SW480 (cell line): ENCODE measurements at places on chromosomes 7 and 10.

DNA sequence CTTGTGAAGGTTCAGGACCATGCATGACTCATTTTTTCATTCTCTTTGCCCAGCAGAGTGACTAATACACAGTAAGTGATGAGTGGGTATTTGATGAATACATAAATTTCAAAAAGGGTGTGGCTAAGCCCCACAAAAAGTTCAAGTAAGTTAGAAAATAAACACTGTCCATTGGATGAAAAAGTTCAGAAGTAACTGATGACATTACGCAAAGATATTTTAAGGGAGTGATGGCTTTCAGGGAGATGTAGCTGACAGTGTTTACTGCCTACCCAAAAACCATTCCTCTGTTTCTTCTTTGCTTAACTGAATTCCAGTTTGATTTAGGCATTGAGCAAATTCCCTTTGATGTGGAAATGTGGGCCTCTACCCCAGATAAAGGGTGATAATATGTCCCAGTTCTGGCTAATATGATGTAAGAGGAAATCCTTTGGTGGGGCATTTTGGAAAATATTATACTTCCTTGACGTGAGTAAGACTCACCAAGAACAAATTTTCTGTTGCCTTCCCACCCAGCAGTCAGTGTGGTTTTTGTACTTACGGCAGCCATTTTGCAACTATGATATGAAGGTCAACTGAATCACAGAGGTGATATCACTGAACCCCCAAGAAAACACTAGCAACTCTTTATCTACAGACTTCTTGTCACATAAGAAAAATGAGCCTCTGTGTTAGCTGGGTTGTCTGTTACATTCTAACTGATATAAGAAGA, 29.0 kb upstream of the EBLN1 start:
- DNase-seq, result peak; percentile 97

DNA sequence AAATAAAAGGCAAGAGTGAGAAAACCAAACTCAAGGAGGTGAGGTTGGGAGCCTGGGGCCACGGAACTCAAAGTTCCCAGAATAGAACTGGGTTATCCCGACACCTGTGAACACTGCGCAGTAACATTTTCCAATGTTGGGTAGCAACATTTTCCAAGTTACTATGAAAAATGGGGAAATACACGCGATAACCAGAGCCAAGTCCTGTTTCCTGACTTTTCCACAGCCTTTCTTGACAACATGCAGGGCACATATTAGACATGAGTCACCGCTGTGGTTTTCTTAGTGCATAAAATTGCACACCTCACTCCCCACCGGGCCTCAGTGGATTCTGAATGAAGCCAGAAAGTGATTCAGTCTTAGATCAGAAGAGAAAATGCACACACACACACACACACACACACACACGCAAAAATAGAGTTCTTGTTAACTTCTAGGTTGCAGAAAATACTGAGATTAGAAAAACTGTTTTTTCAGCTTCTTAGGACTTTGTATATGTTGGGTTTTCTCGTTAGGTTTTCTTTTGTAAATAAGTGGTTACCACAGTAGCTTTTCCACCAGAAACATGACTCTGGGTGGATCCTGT, 70.0 kb downstream of the CAMK1D start:
- DNase-seq, result peak; percentile 66

DNA sequence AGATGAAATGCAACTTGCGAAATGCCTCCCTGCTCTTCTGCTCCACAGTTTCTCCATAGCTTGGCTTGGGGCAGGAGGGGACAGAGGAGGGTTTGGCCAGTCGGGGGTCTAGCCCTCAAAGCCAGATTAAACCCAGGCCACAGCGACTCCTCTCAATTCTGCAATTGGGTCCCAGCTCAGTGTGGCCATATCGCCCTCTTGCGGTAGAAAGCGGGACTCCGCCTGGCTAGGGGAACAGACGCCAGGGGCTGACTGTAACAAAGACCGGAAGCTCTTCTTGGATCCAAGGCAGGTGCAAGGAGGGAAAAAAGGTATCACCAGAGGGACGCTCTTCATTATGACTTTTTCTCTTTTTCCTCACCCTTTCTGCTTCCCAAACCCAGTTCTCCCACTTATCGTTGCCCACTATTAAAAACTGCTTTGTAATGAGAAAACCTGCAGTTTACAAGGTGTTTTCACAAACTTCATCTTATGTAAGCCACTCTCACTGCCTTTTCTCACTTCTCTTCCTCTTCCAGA, 36.6 kb upstream of the TNPO3 start:
- peak; percentile 58 for DNase-seq

DNA sequence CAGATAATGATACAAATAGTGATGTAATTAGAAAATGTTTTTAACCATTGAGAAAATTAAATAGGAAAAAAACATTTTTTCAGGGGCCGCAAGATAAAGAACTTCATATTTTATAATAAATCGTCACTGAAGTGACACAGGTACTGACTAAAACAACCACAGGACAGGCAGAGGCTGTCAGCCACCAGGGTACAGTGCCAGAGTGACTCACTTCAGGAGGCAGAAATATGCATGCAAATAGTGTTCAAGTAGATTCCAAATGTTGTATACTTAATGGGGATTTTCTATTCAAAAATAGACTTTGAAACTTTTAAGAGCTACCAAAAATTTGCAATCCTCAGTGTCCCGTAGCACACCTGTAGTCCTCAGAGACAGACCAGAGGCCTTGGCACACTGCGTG, 68.6 kb downstream of the FRMPD2 start:
- no peak for DNase-seq

DNA sequence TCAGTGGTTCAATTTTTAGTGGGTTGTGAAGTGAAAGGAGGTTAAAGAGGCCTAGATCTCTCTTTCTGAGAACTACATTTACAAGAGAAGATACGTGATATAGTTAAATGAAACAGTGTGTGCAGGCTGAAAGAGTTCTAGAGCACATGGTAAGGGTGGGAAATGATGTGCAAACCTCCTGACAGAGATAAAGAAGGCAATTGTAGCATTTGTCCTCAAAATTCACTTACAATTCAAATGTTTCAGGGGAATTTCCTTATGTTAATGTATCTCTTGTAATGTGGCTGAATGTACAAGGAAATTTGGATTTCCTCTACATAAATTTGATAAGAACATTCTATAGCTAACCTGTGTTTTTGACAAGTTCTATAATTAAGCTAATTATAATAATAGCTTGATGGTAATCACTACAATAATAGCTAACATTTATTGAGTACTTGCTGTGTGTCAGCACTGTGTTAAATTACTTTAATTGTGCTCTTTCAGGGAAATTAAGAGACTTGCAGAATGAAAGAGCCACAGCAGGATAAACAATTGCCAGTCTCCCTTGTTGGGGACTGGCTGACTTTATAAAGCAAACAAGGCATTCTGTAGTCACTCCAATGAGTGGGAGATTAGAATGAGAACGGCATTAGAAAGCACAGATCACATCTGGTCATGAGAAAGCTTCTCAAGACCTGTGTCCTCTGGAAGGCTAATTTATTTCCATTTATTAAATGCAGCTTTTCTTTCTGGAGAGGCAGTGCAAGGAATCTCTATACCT, 139.7 kb upstream of the TMEM72 start:
- DNase-seq, result no peak

DNA sequence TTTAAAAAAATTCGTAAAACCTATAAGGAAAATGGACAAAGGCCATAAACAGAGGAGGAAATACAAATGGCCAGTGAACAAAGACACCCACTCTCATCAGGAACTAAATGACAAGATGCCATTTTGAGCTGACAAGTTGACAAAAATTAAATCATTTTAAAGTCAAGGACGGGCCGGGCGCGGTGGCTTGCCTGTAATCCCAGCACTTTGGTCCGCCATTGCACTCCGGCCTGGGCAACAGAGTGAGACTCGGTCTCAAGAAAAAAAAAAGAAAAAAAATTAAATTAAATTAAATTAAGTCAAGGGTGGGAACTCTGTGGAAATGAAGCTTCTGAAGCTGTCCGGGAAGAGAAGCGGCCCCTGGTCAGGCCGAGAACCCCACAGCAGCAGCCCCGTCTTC, 1.2 kb upstream of the NOM1 start:
- DNase-seq, result no peak

- no peak for DNase-seq
These were observed 199.1 kb upstream of the NRP1 start for GRCh38 chr10:33533612-33534011.

DNA sequence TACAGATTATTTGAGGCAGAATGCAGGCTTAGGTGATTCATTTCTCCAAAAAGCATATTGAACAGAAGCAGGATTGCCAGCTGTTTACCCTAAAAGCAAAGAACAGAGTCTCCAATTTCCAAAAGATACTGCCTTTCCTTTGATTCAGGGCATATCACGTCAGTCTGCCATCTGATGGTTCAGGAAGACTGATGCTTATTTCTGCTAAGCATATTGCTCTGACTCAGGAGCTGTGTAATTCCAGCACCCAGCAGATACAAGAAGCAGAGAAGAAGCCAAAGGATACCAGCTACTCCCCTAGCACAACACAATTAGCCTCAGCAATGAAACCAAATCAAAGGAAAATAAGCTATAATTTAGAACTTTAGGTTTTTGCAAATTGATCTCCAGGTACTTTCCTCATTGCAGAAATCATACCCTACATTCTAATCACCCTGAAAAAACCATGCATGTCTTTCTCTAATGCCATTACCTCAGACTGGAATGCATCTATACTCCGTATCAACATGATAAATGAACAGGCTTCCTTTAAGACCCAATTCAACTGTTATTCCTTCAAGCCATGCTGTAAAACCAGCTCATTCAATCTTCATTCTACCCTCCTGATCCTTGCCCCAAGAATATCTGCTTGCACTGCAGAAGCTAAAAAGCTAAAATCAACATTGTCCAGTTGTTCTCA, 55.1 kb downstream of the ABI1 start:
- no peak for DNase-seq

GRCh38 chr7:126937171-126937570, 315.6 kb downstream of the GRM8 start:
- no peak for DNase-seq

- DNase-seq, result no peak
These were observed 292.5 kb downstream of the GALNT17 start for GRCh38 chr7:71424166-71425035.

GRCh38 chr7:107711301-107711700, 32.6 kb upstream of the CBLL1 start:
- DNase-seq, result no peak

DNA sequence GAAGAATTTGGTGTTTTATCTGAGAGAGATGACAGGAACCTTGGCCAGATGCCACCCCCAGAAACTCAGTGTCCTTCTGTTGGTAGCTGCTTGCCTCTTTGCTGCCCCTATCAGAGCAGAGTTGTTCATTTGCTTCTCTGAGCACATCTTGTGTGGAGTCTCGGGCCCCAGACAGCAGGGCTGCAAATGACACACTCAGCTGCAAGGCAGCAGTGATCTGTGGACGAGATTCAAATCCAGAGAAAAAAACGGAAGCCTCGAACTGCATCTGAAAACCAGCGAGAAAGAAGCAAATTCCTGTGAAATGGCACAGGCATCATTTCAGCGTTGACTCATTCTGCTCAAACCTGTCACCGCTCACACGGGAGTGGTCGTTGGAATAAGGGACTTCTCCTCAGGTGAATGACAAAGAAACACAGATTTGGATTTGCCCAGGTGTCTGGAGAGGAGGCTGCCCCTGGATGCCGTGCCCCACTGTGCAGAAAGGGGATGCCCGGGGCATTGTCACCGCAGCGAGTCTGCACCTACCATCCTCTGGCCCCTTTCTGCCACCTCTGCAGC, 144.7 kb downstream of the PFKFB3 start:
- DNase-seq, result no peak

GRCh38 chr7:152392254-152392653, 43.5 kb downstream of the KMT2C start:
- DNase-seq, result no peak

- no peak for DNase-seq
These were observed 295.9 kb downstream of the PLXNA4 start for GRCh38 chr7:132280335-132280734.

GRCh38 chr10:52409928-52410327, 95.8 kb downstream of the DKK1 start:
- DNase-seq, result no peak

DNA sequence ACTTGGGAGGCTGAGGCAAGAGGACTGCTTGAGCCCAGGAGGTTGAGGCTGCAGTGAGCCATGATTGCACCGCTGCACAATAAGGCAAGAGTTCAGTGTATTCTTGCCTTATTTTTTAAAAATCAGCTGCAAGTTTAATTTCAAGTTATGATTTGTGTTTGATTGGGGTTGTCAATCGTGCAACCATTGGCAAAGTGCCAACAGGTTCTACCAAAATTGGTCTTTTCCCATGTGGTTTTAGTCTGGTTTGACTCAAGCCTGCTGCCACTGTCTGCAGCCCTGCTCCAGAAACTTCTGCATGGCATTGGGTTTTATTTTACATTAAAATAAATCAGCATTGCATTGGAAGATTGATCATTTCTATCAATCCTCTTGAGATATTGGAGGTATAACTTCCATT, 72.7 kb downstream of the PTPRE start:
- no peak for DNase-seq

DNA sequence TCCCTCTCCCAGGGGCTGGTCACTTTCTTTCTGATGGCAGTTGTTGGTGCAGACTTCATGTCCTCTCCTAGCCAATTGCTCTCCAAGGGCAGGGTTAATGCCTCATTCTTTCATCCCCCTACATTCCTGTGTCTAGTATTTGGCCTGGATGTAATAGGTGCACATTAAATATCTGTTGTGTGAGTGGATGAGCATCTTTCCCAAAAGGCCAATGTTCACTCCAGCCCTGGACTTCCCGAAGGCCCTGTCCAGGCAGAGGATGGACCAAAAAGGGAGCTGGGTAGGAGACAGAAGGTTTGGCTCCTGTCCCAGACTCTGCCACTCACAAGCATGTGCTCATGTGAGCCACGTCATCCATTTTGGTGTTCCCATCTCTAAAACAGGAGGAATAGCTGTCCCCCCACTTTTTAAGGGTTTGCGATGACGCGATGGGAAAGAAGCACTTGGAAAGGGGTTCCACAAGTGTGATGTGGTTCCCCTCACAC, 47.5 kb downstream of the RGS10 start:
- no peak for DNase-seq

DNA sequence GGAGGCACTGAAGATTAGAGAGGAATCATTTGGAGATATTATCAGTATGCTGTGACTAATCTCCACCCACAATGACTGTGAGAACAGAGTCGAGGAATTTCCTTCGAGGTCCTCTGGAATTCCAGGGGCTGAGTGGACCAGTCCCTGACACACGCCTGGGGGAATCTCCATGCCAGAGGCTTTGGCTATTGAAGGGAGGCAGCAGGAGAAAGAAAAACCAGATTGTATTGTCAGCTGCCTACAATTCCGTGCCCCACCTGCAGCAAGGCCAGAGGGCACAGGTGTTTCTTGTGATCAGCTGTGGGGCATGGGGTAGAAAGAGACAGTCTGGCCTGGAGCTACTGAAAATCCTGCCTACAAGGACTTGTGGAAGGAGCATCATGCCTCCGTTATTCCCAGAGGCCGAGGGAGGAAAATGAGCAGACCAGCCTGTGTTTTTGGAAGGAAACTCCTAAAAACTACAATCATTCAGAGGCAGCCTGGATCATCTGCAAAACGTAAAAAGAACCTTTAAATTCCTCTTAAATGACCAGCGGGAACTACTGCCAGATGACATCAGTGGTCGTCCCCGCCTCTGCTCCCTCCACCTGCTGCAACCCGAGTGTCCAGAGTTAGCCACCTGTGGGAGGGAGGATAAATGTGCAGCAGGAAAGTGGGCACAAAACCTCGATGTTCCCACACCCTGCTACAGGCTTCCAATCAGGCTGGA, 25.4 kb upstream of the ANK3 start:
- DNase-seq, result peak; percentile 6

GRCh38 chr7:124059375-124059774, 26.5 kb upstream of the TMEM229A start:
- DNase-seq, result no peak
